ENCODE measurements at places on chromosomes 5 and 9.

GRCh38 chr5:127925916-127926315, 157.7 kb upstream of the SLC12A2 start:
- no peak for DNase-seq

GRCh38 chr5:131254741-131255140, 9.1 kb upstream of the CDC42SE2 start:
- no peak for DNase-seq

- no peak for DNase-seq
These were observed 221.3 kb downstream of the GRIA1 start for GRCh38 chr5:153711755-153712154.

- DNase-seq, result no peak
These were observed 21.2 kb downstream of the NSUN2 start for GRCh38 chr5:6611334-6612256.

- peak; percentile 87 for DNase-seq
These were observed 1.3 kb downstream of the ANP32B start for GRCh38 chr9:97984188-97985057.

DNA sequence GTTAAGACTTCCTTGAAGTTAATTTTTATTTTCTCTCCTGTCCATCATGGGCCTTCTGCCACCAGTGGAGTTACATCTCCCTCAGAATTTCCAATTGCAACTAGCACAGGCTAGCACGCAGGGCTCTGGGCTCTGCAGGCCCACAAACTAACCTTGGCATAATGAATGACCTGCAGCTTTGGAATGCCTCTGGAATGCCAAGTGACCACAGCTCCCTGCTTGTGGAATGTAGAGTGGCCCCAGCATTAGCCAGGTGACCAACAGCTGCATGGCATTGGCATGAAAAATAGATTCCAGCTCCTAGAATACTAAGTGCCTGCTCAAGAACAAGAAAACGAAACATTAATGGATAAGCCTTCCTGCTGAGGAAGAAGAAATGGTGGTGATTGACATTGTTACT, 726.1 kb downstream of the BRINP1 start:
- no peak for DNase-seq

GRCh38 chr5:20360263-20360662, 372.3 kb upstream of the CDH18 start:
- no peak for DNase-seq

DNA sequence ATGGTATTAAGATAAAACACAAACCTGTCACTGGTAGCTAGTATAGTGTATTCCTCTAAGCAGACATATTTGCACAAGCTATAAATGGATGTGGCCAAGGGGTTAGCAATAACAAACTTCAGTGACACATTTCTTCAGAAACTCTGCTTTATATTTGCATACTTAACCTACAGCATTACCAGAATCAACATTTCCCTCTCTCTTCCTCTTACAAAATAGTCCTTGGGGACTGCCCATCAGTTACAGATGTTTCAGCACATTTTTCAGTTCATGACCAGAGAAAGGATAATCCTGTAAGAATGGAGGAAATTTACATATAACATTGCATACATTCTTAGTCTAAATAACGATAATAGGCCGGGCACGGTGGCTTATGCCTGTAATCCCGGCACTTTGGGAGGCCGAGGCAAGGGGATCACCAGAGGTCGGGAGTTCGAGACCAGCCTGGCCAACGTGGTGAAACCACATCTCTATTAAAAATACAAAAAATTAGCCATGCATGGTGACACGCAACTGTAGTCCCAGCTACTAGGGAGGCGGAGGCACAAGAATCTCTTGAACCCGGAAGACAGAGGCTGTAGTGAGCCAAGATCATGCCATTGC, 25.3 kb upstream of the SLC1A1 start:
- no peak for DNase-seq

GRCh38 chr5:168752012-168752411, 172.8 kb upstream of the PANK3 start:
- DNase-seq, result no peak

GRCh38 chr9:7315116-7315515, 484.5 kb downstream of the DMAC1 start:
- no peak for DNase-seq

DNA sequence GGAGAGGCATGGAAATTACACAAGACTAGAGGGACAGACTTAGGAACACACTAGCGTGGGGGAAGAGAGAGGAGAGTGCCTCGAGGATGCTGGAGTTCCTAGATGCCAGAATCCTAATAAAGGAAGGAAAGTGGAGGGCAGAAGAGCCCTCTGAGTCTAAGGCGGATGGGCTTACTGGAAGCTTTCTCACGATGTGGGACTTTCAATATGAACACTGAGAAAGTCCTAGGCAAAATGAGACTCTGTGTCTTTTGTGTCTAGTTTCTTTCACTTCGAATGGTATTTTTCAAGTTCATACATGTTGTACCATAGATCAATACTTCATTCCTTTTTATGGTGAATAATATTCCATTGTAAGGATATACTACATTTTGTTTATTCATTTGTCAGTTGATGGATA, 239.4 kb downstream of the NSG2 start:
- no peak for DNase-seq

- DNase-seq, result no peak
These were observed 864 bp downstream of the PAPPA start for GRCh38 chr9:116154334-116154975.

- DNase-seq, result no peak
These were observed 56.1 kb upstream of the TAS2R1 start for GRCh38 chr5:9686216-9686615.

DNA sequence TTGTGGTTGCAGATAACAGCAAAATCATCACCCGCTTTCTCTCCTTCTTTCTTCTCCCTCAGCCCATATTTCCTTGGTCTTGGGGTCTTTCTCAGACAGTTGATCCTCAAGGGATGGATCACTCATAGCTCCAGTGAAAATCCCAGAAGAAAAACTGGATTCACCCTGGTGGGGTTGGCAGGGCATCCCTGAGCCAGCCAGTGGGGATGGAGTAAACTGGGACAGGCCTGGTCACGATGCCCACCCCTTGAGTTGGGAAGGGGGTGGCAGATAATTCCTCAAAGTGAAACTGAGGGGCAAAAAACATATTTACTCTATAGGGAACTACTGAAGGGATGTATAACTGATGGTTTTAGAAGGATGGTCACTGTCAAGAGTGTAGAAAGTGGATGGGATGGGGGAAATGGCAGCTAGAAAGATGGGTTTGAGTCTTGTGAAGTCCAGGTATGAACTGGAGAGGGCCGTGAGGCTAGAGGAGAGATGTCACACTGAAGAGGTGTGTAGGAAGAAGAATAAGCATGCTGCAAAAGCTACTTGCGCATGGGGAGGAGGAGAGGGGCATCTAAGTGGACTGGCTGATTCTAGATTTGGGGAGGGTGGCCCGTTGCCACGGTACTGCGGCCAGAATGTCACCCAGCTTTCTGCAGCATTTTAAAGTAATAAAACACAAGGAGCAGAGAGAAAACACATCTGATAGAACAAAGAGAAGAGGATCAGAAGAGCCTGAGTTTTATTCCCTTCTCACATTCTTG, 162.8 kb downstream of the PJA2 start:
- DNase-seq, result no peak

DNA sequence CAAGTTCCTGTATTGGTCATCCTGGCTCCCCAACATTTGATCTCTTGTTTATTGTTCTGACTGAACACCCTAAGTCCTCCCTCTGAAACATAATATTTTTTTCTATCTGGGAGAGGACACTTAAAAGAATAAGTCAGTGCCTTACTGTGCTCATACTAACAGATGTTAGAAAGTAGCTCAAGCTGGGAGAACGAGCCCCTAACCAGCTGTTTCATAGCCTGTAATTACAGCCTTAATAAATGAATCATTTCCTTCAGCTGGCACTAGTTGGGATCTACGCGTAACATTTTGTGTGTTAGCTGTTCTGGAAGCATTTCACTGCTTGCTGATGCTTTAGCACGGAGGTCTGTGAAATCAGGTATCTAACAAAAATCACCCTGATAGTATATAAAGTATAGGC, 345.9 kb upstream of the RIOK2 start:
- no peak for DNase-seq

DNA sequence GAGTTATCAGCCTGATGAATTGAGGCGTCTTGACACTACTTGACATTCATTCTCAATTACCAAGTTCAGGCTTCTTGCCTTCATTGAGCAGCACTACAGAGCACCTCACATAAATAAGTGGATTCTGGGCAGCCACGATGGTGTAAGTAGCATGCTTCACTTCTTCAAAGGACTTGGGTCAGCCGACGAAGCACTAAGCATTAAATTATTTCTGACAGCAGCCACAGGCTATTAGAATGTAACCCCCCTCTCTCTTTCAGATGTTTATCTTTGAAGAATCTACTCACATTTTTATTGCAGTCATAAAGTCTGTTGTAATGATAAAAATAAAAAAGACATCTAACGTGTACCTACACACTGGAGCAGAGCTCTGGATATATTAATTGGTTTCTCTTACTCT, 45.9 kb upstream of the VPS13A start:
- no peak for DNase-seq

GRCh38 chr5:124596595-124597421, 149.6 kb downstream of the ZNF608 start:
- no peak for DNase-seq

DNA sequence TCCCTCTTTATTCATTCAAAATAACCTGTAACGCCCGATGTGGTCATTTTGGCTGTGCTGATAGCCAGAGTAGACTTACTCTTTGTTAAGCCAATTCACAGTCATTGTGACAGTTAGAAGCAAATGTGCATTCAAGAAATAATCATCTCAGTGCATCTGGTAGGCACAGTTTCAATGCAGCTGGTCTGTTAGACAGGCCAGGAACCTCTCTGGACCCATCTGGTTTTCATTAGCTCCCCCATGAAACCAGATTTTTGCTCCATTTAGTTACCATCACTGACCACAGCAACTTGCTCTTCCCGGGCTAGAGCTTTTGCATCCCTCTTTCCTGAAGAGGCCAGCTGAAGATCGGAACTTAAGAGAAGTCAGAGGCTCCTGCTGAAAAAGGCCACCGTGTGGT, 284.2 kb downstream of the NSG2 start:
- no peak for DNase-seq

- no peak for DNase-seq
These were observed 83.2 kb upstream of the SMIM15 start for GRCh38 chr5:61245486-61245885.

GRCh38 chr9:81682797-81683196, 6.5 kb downstream of the TLE1 start:
- no peak for DNase-seq

- DNase-seq, result no peak
These were observed 245.2 kb upstream of the IRX2 start for GRCh38 chr5:2996687-2997086.

DNA sequence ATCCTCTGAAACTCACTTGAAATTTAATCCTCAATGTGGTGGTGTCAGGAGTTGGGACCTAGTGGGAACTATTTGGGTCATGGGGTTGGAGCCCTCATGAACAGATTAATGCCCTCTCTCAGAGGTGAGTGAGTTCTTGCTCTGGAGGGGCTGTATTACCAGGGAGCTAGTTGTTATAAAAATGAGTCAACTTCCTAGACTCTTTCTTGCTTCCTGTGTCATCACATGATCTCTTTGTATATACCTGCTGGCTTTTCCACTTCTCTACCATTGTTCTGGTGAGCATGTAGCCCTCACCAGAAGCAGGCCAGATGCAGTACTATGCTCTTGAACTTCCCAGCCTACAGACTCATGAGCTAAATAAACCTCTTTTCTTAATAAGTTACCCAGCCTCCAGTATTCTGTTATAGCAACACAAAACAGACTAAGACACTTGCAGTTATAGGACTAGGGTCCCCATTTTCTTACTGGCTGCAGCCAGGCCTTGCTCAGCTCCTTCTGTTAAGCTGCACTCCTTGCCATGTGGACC, 127.5 kb downstream of the SUSD1 start:
- no peak for DNase-seq

- DNase-seq, result no peak
These were observed 128.1 kb downstream of the GIN1 start for GRCh38 chr5:102991802-102992201.

- no peak for DNase-seq
These were observed 37.1 kb upstream of the NR3C1 start for GRCh38 chr5:143440448-143441115.

- DNase-seq, result no peak
These were observed 109.3 kb upstream of the CPEB4 start for GRCh38 chr5:173778784-173779304.

- peak; percentile 86 for DNase-seq
These were observed 7.3 kb upstream of the C5orf58 start for GRCh38 chr5:170225326-170226128.

GRCh38 chr5:55911784-55912653, 60.9 kb downstream of the IL31RA start:
- no peak for DNase-seq

DNA sequence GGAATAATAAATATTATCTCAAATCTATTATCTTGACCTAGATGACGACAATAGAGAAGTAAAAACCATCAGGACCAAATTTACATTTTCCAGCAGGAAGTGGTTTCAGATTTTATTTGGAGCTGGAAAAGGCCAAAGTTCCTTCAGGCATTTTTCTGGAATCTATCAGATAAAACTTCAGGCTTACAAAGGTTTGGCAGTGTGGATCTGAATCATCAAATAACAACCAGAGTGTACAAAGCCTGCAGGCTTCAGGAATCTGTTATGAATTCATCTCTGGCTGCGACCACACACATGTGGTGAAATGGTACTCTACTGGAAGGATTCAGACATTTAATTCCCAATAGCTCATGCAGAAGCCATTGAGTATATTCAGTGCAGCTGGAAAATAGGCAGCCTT, 726.4 kb upstream of the GRAMD2B start:
- no peak for DNase-seq

- no peak for DNase-seq
These were observed 74.7 kb downstream of the LNPEP start for GRCh38 chr5:97010606-97011005.

DNA sequence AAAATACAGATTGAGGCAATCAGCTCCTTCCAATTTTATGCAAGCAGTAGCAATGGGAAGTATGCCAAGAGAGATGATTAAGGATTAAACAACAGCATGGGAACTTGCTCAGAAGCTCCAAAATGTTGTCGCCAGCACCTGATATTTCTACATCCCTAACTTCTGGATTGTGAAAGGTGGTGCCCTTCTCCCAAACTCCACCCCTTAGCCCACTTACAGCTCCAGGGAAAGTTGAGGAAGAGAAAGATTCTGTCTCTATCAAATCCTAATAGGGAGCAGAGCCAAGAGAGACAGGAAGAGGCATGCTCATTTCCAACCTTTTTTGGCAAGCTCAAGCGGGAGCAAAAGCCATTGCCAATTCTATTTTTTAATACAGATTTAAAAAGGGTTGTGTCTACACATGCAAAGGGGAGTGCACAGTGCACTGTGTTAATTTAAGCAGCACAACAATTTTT, 92.4 kb upstream of the NR3C1 start:
- DNase-seq, result no peak

All from stimulated activated CD4-positive, alpha-beta T cell treated with anti-CD3 and anti-CD28 coated beads, Interleukin-15, amount 100 ng/mL, for 24 hours (primary cell).